ENCODE measurements at places on chromosomes 3 and 15.

GRCh38 chr15:45635191-45635638 is 386 bp downstream of the SQOR start:
- no peak for DNase-seq

DNA sequence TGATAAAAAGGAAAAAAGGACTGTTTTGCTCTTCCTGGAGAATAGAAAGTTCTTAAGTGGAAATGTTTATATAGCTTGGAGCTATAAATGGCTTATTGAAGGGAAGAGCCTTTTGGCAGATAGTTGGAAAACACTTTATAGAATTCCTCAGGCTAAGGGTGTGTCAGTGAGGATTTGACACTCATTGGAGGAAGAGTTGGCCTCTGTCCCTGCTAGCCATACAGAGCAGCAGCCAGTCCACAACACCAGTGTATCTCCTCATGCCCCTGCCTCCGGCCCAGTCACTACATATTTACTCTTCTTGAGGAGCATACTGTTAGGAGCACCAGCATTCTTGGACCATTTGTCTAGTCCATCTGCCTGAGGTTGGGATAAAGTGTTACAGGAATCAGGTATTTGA is 36.2 kb downstream of the KLHL18 start:
- no peak for DNase-seq

- DNase-seq = no peak
Observed at GRCh38 chr3:87410110-87410509, 133.7 kb upstream of the POU1F1 start.

DNA sequence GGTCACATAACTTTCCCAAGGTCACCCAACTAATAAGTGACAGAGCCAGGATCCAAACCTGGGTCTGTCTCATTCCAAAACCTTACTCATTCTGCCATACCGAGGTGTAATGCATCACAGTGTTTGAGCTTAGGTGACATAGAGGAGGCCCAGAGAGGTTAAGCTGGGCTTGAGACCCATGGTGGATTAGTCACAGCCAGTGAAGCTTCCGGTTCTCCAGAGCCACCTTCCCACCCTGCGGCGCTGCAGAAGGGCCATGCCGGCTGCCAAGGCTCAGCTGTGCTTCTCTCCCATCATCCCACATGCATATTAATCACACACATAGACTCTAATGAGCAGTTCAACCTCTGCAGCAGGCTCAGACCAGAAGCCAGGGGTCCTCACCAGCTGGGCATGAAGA is 42.2 kb downstream of the SPSB4 start:
- DNase-seq = no peak

DNA sequence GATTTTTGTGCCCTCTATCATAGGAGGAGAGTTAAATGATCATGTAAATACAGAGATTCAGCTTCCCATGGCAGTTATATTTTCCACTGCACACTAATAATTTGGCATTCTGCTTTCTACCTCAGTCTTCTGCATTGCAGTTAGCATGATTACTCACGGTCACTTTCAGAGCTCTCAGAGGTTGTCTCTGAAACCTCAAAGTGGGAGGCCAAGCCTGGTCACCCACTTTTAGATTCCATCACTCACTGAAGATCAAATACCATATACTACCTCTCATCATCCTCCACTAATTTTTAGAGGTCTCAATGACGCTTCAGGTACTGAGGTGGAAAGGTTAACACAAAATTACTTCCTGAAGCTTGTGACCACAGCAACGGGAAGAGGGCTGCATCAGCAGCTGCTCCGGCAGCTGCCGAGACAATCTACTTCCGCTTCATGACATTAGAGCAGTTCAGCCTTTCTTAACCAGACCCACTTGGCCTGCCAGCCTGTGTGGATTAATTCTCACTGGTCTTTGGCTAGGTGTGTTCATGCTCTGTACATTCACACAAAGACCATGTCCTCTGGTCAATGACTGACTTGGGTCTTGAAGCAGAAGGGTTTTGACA is 416.4 kb upstream of the PDZRN3 start:
- no peak for DNase-seq

GRCh38 chr3:157793745-157794144 is 290.5 kb upstream of the VEPH1 start:
- DNase-seq = no peak

GRCh38 chr3:143332026-143332425 is 212.5 kb downstream of the CHST2 start:
- no peak for DNase-seq

GRCh38 chr3:58266577-58266976 is 29.0 kb downstream of the ABHD6 start:
- DNase-seq = no peak

DNA sequence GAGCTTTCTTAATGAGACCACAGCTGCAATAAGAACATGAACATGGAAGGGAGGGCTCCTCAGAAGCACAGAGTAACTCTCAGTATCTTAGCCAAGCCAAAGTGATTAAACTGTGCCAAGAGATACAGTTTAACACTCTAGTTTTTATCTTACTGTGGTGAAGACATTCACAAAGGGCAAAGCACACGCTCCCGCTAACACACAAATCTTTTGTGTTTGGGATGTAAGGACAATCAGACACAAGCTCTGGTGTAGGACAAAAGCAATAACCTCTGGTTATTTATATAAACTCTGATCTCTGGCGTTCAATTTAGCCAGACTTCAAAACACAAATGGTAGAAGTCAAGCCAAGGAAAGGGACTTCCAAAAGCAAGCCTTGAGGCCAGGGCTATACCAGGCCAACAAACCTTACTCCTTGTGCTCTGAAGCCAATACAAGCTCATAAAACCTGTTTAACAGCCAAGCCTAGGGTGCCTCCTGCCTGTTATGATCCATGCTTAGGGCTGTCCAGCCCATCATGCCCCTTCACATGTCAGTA is 27.8 kb downstream of the DPH3 start:
- no peak for DNase-seq

- DNase-seq = no peak
Observed at GRCh38 chr3:183968666-183969245, 48.9 kb downstream of the ABCC5 start.

DNA sequence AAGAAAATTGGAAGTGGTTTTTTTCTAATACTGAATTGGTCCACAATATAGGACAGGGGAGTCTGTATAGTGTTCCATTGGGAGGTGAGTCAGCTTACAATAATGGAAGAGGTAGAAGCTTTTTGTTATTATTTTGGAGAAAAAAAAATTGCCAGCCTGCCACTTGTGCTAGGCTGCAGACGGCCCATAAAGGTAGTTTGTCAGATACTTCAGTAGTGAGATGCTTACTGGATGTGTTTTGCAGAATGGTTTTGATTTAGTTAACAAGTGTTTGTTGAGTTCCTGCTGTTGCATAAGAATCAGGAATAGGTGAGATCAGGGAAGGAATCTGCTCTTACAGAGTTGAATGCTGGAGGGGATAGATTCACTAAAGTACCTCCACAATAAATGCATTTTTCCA is 1.0 kb downstream of the DTWD1 start:
- DNase-seq = no peak

DNA sequence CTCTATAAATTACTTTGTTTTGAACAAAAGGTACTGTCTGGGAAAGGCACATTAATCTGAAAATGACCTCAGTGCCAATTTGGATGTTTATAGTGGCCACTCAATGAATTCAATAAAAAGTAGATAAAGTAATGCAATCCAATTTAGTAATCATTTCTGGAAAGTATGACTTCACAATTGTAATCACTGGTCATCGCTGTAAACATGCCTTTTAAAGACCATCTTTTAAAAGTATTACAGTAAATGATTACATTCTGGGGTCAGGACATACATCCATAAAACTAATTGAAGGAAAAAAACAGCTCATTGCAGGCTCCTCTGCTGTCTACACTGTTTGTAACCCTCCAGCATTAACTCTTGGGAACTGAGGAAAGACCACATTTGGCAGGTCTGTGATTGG is 43.2 kb downstream of the HRH1 start:
- no peak for DNase-seq

DNA sequence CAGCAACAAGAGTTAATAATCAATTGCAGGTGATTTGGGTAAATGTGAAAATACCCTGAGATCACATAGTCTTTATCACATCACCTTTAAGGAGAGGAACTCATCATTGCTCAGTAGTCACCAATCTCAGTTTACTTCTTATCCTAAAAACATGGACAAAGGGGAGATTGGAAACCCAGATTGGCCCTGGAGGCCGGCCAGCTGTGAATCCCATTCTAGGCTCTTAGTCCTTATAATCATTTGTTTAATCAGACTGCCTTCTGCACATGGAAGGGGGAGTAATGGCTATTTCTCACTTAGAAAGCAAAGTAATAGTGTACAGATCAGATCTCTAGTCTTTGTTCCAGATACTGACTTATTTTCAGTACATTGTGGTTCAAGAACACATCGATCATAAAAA is 37.2 kb upstream of the CPB1 start:
- DNase-seq = no peak

DNA sequence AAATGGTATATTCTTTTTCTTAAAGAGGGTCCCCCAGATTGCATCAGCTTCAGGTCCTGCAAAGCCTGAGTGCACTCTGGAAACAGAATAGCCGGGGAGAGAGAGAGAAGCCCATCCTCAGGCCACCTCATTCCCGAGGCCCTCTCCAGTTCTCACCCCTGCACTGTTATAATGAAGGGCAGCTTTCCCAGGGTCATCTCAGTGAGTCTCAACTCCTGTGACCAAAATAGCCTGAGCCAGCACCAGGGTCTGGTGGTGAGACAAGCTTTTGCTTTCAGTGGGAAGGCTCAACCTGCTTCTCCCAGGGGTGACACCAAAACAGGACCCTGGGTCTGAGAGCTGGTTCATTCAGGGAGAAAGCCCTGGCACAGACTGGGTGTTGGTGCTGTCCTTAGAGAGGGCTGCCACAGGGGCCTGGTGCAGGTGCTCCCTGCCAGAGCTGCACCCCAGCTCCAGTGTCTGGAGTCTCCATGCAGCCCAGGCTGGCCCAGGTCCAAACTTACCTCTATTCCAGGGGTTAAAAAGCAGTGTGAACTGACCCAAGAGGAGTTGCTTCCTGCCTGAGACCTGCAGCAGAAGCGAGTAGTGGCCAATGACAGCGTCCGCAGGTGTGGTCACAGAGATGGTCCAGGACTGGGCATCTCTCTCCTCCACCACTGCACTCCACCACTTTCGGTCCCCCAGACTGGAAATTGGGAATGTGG is 6.1 kb downstream of the EPB42 start:
- DNase-seq = no peak

DNA sequence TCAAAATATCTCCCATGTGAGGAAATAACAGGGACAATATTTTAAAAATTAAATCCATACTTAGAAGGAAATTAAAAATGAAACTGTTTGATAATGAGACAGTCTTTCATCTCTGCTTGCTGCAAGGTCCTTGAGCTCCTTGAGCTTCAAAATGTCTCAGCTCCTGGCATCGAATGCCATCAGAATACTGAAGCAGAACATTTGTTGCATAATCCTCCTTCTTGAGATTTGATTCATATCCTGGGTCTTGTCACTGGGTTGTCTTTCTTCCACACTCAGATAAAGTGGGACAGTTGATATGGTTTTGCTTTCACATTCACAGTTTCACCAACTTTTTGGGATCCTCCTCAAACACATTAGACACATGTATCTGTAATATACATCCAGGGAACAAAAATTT is 27.8 kb downstream of the COL8A1 start:
- no peak for DNase-seq

GRCh38 chr15:98823012-98823458 is 174.7 kb downstream of the IGF1R start:
- no peak for DNase-seq

GRCh38 chr3:104234442-104235194 is 1132.1 kb upstream of the ALCAM start:
- DNase-seq = no peak

DNA sequence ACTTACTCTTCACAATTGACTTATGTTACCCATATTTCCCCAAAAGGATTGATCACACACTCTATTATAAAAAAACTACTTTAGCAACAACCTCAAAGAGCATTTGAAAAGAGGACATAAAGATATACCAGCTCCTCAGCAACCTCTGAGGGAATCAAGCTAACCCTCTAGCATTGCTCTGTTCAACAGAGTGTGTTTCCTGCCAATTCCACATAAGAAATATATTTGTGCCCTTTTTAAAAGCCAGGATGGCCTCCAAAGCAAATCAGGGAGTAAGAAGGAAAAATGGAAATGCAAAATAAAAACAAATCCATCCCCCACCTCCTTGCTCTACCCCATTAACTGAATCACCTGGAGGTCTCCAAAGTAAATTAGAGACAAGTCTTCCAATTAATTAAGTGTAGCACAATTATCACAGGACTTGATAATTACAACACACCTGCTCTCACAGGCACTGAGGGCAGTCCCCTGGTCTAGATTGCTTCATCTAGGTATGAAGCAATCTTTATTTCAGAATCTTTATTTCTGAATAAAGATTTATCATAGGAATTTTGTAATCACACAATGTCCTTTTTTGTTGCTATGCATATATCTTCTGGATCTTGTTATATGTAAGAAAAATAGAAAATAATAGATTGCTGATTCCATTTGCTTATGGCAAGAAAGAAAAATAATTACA is 34.8 kb downstream of the GPR176 start:
- no peak for DNase-seq

DNA sequence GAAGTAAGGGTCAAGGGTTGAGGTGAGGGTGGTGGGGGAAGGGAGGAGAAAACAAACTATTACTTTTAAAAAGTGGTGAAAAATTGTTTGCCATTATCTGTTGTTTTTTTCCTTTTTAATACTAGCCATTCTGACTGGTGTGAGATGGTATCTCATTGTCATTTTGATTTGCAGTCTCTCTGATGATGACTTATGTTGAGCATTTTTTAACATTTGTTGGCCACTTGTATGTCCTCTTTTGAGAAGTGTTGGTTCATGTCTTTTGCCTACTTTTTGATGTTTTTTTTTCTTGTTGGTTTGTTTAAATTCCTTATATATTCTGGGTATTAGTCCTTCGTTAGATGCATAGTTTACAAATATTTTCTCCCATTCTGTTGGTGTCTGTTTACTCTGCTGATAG is 185.9 kb upstream of the ANKRD28 start:
- DNase-seq = no peak

DNA sequence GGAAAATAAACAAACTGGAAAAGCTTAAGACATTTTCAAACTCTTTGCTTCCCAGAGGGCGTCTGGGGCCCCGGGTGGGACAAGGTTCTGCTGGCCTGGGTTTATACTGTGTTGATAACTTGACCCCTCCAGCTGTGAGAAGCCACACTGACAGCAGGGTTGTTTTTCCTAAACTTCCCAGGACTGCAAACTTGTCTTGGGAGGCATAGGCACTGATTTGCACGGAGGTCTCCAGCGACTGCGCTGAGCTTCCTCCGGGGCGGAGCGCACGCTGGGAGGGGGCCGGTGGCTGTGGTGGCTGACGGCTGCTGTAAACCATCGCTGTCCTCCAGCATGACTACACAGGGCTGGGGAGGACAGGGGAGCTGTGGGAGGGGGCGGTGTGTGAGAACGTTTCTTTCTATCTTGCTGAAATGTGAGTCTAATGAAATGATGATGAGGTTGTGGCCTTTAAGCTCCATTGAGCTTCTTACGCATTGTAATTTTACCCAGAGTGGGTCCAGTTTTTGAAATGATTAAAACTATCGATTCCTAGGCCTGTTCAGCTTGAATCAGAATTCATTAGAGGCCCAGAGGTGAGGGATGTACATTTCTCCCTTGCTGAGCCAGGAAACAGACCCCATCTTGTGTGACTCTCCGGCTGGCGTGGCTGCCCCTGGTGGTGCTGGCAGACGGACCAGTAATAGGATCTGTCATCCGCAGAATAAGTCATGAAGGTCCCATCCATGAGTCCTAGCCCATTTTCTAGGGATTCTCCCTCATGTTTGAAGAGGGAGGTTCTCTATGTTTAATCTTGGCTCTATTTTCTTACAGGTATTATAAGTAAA is 40.5 kb upstream of the VPS8 start:
- no peak for DNase-seq

- no peak for DNase-seq
Observed at GRCh38 chr15:62125773-62126172, 39.3 kb downstream of the C2CD4B start.

GRCh38 chr3:117736846-117737245 is 1027.3 kb downstream of the TUSC7 start:
- DNase-seq = no peak
